OCI-M1 (cell line): ENCODE measurements at places on chromosomes 3 and 15.
A peak's percentile ranks its signal among the peaks of the same experiment; 100 is the strongest.

DNA sequence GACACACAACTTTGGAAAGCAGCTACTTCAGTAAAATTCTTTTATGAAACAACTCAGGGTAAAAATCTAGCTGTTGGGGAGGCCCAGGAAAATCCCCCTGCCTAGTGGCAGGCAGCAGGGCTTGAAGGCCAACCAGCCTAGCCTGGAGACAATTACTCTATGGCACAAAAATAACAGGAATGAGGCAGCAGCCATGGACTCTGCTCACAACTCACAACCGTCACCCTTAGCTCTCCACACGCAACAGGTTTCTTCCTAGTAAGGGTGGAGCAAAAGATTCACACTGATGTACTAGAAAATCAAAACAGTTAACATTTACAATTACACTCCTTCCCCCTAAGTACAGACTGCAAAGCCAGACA lies 530 bp upstream of the FBXL22 start:
- DNase-seq: no peak

- DNase-seq: peak; percentile 65
Observed at GRCh38 chr3:111277226-111277625, 205.6 kb downstream of the NECTIN3 start.

DNA sequence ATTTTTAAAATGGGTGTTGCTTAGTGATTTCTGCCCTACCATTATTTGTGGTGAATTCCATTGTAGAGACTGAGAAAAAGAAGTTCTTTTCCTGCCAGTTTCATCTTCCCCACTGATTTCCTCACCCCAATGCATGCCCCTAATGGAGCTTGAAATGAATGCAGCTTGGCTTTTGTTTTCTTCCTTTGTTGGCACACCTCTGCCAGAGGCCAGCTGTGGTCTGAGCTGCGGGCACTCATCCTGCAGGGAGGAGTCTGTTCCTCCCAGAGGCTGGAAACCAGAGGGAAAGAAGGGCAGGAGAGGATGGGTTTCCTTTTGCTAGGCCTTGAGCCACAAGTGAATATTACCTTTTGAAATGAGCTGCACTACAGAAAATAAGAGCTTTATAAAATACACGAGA lies 9.3 kb upstream of the ST8SIA2 start:
- no peak for DNase-seq

DNA sequence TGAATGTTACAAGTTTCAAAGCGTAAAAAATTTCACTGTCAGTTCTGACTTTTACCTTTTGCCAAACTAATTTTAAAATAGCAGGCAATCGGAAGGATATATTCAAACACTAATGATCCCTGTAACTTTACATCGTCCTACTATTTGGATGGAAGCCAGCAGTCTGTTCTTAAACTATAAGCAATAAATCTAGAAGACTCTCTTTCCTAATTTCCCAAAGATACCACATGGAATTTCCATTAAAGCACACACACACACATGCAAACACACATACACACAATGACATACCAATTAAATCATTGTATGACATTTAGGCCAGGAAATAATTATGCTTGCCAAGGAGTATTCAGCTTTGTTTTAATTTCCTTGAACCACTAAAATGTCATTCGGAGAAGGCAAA lies 32.0 kb downstream of the IL17RD start:
- no peak for DNase-seq

DNA sequence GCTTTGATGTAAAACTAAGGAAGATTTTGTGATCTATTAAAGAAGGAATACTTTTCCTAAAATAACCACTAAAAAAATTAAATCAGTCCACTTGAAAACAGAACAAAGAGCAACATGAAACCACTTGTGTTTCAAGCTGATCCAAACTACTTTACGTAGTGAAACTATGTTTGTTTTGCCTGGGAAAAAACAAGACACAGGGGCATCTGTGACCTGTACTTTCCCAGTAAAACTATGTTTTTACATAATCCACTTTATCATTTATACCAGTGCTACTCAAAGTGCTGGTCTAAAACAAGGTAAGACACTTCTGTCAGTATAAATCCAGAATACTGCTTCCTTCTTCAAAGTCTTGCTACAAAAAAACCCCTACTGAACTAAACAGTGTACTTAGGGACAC lies 56.7 kb downstream of the SPG11 start:
- DNase-seq: no peak

DNA sequence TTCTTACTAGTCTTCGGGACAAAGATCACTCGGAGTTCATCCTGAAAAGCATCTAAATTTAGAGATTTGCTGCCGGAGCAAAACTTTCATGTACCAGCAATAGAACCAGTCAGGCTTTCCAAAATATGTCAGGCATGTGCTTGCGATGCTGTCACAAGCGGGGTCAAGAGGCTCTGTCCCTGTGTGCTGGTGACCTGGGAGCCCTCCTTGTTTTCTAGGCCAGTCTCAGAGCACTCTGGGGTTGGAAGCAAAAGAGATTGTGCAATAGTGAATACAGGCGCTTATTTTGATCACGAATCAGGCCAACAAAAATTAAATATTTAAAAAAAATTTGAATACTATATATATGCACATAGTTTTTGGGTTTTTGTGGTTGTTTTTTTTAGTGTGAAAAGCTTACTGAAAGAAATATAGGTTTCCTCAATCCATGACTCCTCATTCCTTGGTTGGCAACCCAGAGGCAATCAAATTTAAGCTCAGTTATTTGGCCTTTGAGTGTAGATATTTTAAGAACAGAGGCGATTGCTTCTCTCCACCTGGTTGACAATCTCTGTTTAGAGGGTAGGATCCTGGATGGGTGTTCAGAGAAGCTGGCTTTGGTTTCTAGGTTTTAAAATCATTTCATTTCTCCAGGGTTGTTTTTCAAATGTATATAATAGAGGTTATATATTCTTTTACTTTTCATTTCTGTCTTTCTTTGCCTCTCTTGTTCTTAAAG lies 8.4 kb upstream of the KLHL24 start:
- DNase-seq: no peak

GRCh38 chr3:126371096-126371705 lies 14.0 kb upstream of the KLF15 start:
- no peak for DNase-seq

GRCh38 chr3:54324103-54324502 lies 201.8 kb downstream of the CACNA2D3 start:
- DNase-seq: no peak

GRCh38 chr3:109806929-109807328 lies 469.6 kb upstream of the DPPA4 start:
- peak; percentile 90 for DNase-seq

DNA sequence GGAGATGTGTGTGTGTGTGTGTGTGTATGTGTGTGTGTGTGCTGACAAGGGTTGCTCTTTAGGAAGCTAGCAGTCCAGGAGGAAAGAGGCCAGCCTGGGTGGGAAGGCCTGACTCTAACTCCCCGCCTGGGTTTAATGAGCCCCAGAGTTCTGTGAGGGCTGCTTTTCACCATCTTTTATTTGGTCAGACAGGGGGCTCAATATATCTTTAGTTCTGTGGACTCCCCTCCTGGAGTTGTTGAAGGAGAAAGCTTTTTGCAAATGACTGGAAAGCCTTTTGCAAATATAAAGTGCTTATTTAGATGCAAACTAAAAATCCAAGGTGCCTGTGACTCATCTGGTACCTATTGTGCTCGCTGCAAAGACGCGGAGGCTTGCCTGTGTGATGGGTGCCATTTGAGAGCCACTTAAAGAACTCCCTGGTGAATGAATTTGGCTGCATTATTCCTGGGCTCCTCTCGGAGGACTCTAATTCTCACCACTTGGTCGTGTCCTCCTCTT lies 24.5 kb downstream of the DRD3 start:
- DNase-seq: no peak

- DNase-seq: no peak
Observed at GRCh38 chr15:59940928-59941327, 63.2 kb upstream of the FOXB1 start.

GRCh38 chr15:60751985-60752952 lies 273.3 kb upstream of the ICE2 start:
- no peak for DNase-seq

DNA sequence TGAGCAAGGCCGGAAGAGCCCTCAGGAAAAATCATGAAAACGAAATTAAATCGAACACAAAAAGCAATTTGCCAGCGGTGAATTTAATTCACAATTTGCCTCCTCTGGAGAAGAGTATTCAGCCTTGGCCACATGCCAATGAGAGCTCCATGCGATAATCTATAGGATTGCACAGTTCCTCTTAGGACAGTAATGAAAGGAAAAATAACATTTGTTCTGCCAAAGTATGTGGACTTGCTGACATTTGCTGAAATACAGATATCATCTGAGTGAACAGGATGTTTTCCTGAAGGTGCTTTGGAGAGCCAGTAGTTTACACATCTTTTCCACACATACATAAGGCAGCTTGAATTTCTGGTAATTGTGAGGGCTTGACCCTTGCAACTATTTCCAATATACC lies 188.6 kb upstream of the PDZRN3 start:
- peak; percentile 39 for DNase-seq

DNA sequence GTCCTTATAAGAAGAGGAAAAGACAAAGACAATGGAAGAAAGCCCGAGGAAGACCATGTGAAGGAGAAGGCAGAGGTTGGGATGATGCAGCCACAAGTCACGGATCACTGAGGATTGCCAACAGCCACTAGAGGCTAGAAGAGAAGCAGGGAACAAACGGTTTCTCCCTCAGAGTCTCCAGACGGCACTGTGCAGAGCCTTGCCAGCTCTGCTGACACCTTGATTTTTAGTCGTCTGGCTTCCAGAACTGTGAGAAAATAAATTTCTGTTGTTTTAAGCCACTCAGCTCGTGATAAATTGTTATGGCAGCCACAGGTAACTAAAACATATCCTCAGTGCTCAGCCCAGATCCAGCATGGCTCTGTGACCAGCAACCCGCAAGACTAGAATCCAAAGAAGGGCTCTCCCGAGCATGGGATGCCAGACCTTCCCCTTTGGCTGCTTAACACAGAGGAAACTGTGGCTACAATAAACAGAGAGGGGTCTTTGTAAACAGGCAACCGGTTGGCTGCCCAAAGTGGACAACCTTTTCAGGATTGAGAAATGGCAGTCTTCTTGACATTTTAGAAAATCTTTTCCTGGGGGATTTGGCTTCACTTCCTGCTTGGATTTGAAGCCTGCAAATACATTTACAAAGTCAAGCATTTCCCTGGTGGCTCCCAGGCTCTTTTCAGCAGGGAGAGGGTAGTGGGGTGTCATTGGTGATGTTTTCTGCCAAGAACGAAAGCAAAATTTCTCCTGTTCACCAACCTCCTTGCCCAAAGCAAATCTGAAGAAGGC lies 88.7 kb upstream of the ADPGK start:
- DNase-seq: no peak

- peak; percentile 14 for DNase-seq
Observed at GRCh38 chr3:65502526-65502925, 536.2 kb downstream of the MAGI1 start.

GRCh38 chr3:112672716-112673541 lies 32.0 kb upstream of the CCDC80 start:
- DNase-seq: peak; percentile 82

GRCh38 chr3:177597311-177598096 lies 400.2 kb upstream of the TBL1XR1 start:
- DNase-seq: no peak

DNA sequence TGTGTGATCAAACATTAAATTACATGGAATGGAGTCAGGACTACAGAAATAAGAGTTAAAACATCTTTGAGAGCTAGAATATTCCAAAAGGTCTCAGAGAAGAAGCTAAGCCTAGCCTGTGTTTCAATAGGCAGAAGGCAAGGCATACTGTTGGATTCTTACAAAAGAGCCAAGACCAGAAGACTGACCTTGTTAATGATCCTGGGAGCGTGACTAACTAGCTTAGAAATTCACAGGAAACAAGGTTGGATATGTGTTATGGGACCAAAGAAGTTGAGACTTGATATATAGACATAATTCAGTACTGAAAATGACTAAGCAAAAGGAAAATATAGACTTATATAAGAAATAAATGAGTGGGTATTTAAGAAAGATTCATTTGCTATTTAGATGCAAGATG lies 50.1 kb downstream of the FEZF2 start:
- no peak for DNase-seq

GRCh38 chr15:42133886-42134502 lies 22.4 kb downstream of the PLA2G4F start:
- DNase-seq: peak; percentile 75
